Ureter (tissue), 1 donor: ENCODE measurements at places on chromosomes 2 and 18.

DNA sequence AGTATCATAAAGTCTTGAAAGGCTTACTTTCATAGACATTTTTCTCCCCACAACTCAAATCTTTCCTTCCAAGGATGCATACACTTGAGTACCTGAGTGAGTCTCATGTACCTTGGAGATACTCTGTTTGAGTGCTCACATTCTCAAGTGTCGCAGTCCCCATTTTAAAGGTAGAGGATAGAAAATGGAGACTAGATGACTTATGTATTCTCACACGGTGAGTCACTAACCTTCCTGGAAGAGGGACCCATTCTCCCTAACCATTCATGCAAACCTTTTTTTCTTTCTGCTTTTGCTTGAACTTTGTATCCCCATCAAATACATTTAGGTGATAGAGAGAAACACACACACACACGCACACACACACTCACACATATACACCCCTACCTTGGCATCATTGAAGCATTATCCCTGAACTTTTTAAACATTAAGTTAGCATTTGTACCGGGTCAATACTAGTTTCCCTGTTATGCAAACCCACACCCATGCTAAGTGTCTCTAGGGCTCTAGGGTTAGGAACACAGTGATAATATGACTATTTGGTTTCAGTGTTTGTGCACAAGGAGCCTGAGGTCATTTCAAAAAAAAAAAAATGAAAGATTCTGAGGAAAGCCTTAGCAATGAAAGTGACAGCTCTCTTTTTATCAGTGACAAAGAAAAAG is 236.2 kb downstream of the IKZF2 start:
- no peak for DNase-seq

DNA sequence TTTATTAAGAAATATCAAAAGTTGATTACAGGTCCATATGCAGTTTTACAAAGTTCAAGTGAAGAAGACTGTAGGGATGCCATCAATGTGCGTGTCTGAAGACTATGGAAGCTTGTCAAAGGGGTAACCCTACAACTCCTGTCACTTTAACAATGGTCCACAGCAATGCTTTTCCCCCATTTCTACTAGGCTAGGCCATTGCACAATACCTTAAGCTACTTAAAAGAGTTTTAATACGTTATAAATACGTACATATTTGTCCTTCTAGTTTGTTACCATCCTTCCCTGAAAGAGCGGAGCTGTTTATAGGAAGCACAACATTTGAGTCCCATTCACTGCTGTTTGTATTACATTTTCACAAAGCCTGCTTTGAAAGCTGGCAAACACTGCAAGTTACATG is 26.7 kb downstream of the CNRIP1 start:
- DNase-seq = no peak

DNA sequence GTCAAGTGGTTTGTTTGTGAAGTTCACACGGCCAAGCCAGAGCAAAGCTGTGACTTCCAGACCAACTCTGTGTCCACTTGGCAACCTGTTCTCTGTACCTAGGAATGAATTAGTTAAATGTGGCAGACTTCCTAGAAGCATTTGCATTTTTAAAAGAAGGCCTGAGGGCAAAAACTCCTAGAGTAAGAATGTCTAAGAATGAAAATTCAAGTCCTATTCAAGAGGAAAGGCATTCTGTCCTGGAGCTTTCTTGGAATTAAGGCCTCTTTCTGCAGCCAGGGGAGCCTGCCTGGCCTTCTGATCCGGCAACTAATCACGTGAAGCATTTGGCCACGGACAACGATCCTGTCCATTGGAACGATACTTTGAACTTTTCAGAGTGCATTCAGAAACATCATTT is 155.0 kb downstream of the SETBP1 start:
- no peak for DNase-seq

GRCh38 chr2:233700028-233700635 is 7.4 kb downstream of the UGT1A6 start:
- DNase-seq = peak; percentile 66

GRCh38 chr18:12819841-12820240 is 64.2 kb downstream of the PTPN2 start:
- no peak for DNase-seq

DNA sequence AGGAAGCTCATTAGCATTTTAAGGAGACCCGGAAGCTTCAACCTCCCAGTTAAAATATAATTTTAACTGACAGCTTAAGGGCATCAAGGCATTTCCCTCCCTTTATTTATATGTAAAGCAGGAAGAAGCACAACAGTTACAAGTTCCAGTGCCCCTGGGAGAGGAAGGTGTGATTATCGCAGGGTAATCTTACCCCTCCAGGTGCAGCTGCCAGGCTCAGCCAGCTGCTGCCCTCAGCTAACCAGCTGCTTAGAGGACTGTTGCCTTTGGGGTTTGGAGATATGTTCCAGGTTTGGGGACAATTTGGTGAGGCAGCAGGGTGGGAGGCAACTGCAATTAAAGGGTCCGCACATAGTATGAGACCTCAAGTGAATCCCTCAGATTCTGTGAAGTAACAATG is 55.3 kb upstream of the SETBP1 start:
- no peak for DNase-seq

GRCh38 chr2:176395273-176395854 is 126.1 kb downstream of the MTX2 start:
- DNase-seq = no peak

DNA sequence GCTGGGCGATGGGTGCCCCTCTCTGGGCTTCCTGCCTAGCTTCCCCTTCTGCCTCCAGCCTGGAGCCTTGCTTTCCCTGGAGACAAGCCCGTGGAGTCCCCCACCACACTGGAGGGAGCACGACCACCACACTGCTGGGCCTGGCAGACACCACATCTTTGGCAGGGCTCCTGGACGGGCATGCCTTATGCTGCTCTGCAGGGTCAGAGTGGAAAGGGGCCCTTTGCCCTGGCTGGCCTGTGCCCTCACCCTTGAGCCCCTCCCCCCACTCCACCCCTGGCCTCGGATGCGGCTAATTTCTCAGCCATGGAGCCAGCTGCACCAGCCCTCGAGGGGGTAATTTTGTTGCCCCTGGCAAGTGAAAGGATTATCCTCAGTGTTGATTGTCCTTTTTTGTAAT is 194.5 kb downstream of the LOXHD1 start:
- no peak for DNase-seq
